ENCODE measurements at places on chromosomes 3 and 15.

GRCh38 chr3:87494264-87494663, 217.9 kb upstream of the POU1F1 start:
- no peak for DNase-seq

DNA sequence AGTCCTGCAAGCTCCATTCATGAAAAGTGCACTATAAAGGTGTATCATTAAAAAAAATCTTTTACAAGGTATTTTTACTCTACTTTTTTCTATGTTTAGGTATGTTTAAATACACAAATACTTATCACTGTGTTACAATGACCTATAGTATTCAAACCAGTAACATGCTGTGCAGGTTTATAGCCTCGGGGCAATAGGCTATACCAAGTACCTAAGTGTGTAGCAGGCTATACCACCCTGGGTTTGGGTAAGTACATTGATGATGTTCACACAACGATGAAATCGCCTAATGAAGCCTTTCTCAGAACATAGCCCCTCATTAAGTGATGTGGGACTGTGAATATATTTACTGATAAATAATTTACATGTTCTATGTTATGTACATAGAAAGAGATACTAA, 104.6 kb downstream of the ATP1B3 start:
- no peak for DNase-seq

- no peak for DNase-seq
Observed at GRCh38 chr3:134325706-134326105, 48.5 kb downstream of the AMOTL2 start.

DNA sequence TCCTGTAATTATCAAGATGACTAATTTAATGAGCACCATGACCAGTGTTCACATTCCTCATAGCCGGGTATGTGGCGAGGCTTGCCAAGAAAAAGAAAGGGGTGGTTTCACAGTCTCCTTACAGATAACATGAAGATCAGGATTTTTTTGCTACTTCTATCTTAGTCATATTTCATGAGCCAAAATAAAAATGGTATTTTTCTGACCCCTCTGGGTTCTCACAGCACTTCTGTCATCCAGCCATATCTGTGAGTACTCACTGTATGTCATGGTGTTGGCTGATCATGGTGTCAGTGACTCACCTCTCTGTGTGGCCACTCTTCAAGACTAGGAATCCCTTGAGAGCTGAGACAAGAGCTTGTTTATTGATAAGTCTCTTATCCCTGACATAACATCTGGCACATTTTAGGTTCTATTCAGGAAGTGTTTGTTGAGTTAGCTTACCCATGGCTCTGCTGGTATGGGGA, 130.5 kb upstream of the LMCD1 start:
- no peak for DNase-seq

GRCh38 chr3:153084431-153084830, 77.6 kb upstream of the RAP2B start:
- no peak for DNase-seq

GRCh38 chr3:3087279-3087678, 22.9 kb downstream of the IL5RA start:
- DNase-seq: no peak

- DNase-seq: no peak
Observed at GRCh38 chr15:101194546-101195125, 57.2 kb downstream of the CHSY1 start.

GRCh38 chr3:31600431-31600830, 67.7 kb downstream of the STT3B start:
- DNase-seq: no peak

DNA sequence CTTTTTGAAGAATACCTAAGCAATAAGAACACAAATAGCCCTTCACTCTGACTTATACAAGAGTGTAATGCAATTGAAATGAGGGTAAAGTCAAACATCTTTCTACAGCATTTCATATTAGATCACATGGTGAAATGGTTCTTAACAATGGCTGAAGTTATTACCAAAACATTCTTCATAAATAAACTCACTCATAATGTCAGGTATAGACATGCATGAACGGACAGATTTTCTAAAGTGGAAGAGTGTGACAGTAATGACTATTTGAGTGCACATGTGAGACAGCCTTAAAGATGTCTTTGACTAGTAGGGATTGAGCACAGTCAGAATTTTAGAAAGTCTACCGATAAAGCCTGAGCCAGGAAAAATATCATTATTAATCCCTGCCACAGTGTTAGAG, 471.0 kb downstream of the ZPLD1 start:
- DNase-seq: no peak

DNA sequence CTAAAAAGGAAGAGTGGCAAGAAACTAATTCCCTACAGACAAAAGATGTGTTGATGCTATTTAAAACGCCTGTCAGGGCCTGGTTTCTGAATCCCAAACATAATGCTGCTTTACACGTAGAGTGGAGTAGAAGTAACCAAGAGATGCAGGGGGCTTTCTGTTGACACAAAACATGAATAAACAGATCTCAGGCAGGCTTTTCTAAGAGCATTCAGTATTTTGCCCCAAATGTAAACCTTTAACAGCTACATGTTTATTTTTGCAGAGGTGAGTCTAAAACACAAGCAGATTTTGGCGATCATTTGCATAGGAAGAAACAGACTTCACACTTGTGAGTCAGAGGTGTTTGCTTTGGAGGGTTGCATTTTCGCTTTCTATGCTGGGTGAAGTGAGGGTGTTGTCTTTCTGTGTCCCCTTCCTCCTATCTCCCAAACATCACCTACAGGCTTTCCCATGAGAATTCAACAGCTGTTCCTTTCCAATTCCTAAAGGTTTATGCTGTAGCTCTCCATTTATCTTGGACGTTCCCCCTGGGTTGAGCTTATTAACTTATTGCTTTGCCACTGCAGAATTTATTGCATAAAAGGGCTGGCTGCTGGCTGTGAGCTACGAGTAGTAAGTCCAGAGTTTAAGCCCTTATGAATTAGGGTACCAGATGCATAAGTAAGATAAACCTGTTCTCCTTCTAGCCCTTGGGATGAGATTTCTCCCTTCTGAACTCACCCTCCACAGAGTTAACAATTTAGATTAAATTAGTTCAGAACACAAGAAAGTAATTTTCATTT, 156.7 kb downstream of the DIPK2A start:
- no peak for DNase-seq

DNA sequence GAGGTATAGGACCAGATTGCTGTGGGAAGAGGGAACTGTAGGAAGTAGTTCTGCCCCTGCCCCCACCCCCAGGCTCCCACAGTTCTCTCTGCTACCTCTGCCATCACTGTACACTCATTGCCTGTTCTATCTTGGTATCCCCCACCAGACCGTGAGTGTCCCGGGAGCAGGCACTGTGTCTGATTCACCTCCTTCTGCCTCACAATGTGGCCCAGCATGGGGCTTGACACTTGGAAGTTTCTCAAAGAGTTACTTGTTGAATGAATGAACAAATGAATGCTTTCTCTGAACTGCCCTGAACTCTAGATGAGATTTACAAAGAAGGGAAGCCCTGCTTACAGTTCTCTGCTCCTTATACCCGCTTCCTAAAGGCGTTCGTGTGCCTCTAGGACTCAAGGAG, 27.1 kb upstream of the PIK3CB start:
- no peak for DNase-seq
